ENCODE measurements at places on chromosomes 7 and 10. TPM values are rescaled to one million over a fixed set of nuclear protein-coding genes. Genes with fewer than 3 reads are reported as not detected.
A peak's percentile ranks its signal among the peaks of the same experiment; 100 is the strongest.

GRCh38 chr10:47209466-47209865 lies 90.5 kb upstream of the GDF10 start:
- H3K4me1 ChIP-seq: peaks cover 14% of the 10 kb centered on the region
- DNase-seq: no peak
- no peaks in the 10 kb centered on the region for H3K36me3 ChIP-seq
- no peak overlapping the region for H3K27ac ChIP-seq
- H3K4me3 ChIP-seq: no peak overlapping the region

GRCh38 chr7:99190359-99191009 lies 17.4 kb downstream of the KPNA7 start:
- H3K4me1 ChIP-seq: peaks cover 4% of the 10 kb centered on the region
- H3K27me3 ChIP-seq: peaks cover 3% of the 10 kb centered on the region
- H3K4me3 ChIP-seq: no peak overlapping the region
- no peak for DNase-seq

DNA sequence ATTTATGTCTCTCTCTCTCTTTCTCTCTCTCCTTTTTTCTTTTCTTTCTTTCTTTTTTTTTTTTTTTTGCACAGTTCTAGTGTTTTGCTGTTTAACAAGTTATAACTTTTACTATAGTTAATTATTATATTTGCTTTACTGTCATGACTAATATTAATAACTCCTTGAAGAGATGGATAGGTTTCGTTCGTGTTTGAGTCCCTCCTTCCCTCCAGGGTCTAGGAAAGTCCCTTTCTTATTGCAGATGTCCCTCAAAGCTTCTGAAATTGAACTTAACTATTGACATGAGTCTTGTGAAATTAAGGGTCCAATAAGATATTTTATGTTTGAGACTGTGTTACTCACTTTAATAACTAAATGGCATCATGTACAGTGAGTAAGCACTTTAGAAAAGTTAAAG lies 131.4 kb downstream of the PLXDC2 start:
- H3K4me1 ChIP-seq: peaks cover 64% of the 10 kb centered on the region
- H3K36me3 ChIP-seq: no peaks in the 10 kb centered on the region
- H3K4me3 ChIP-seq: no peak overlapping the region
- no peaks in the 10 kb centered on the region for H3K27me3 ChIP-seq
- DNase-seq: no peak
- peak overlapping the region; percentile 83 for H3K27ac ChIP-seq

DNA sequence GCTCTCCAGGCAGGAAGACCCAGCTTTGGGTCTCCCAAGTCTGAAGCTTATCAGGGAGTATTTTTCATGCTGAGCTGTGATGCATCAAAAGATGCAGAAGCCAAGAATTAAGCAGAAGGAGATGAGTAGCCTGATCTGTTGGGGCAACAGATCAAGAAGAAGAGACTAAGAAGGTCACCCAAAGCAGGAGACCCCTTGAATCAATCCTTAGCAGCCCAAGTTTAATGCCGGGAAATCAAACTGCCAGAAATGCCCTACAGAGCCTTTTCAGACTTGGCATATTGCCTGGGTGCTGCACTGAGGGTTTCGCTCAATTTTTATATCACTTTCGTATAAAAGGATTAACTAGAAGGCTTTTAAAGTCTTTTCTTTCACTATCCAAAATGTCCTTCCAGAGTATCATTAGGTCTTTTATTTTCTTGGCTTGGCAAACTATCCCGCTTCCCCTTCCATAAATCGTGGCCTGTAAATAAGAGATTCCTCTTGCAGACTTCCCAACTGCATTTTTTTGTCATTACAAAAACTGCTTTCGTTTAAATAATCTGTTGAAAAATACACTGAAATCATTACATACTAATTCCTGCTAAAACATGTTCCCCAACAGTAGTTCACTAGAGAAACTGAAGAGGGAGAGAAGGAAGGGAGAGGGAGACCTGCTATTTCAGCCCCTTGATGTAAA lies 49.0 kb upstream of the STK17A start:
- H3K27me3 ChIP-seq: peaks cover 3% of the 10 kb centered on the region
- no peak overlapping the region for H3K4me3 ChIP-seq
- peaks cover 56% of the 10 kb centered on the region for H3K4me1 ChIP-seq
- peak overlapping the region; percentile 96 for H3K27ac ChIP-seq

GRCh38 chr7:30751696-30752273 lies at the start of gene INMT:
TSS of gene INMT (plus strand) at chr7:30752135. CDS start at chr7:30752151, 16 bp downstream.
- H3K36me3 ChIP-seq: peaks cover 7% of the 10 kb centered on the region
- no peak for DNase-seq
- peaks cover 63% of the 10 kb centered on the region for H3K4me1 ChIP-seq

GRCh38 chr7:123580406-123581161 lies 21.0 kb upstream of the ASB15 start:
- H3K4me1 ChIP-seq: peaks cover 3% of the 10 kb centered on the region
- no peaks in the 10 kb centered on the region for H3K36me3 ChIP-seq
- no peak for DNase-seq
- peaks cover 21% of the 10 kb centered on the region for H3K27me3 ChIP-seq

- no peaks in the 10 kb centered on the region for H3K36me3 ChIP-seq
- H3K27ac ChIP-seq: no peak overlapping the region
- no peaks in the 10 kb centered on the region for H3K27me3 ChIP-seq
- no peak overlapping the region for H3K4me3 ChIP-seq
- peaks cover 7% of the 10 kb centered on the region for H3K4me1 ChIP-seq
Measured at GRCh38 chr10:47077941-47078340, 166.7 kb downstream of the PTPN20 start.

DNA sequence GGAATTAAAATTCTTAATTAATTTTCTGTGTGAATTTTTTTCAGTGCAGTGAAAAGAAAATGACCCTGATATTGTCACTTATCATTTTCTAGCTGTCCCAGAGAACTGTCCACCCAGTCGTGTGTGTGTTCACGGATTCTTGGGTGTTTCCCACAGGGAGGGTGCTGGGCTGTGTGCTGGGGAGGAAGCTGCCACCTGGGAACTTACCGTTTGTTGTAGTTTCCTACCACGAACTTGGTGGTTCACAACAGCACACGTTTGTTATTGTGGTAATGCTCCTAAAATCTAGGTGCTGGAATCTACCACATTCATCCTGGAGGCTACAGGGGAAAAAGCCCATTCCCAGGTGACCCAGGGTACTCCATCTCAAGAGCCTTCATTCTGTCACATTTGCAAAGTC lies 276.1 kb downstream of the GLRX3 start:
- H3K27ac ChIP-seq: no peak overlapping the region
- no peak overlapping the region for H3K4me3 ChIP-seq
- H3K4me1 ChIP-seq: no peaks in the 10 kb centered on the region
- H3K27me3 ChIP-seq: no peaks in the 10 kb centered on the region

DNA sequence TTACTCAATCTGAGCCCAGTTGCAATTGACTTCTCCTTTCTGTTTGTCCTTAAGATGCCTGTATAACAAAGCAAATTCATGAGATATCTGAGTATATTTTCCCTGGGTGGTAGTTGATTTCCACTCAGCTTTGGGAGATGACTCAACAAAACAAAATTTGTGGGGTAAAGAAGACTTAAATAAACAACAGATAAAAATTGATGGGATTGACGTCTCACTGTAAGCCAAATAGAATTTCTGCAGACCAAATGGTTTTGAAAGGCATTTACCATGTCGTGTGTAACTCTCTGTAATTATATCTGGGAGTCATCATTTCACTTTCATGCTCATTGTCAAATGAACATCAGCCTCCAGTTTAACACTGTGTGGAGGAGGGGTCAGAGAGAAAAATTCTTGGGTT lies 255.4 kb upstream of the MYO3A start:
- H3K27ac ChIP-seq: no peak overlapping the region
- H3K4me3 ChIP-seq: no peak overlapping the region
- no peaks in the 10 kb centered on the region for H3K4me1 ChIP-seq
- no peak for DNase-seq
- H3K36me3 ChIP-seq: no peaks in the 10 kb centered on the region

DNA sequence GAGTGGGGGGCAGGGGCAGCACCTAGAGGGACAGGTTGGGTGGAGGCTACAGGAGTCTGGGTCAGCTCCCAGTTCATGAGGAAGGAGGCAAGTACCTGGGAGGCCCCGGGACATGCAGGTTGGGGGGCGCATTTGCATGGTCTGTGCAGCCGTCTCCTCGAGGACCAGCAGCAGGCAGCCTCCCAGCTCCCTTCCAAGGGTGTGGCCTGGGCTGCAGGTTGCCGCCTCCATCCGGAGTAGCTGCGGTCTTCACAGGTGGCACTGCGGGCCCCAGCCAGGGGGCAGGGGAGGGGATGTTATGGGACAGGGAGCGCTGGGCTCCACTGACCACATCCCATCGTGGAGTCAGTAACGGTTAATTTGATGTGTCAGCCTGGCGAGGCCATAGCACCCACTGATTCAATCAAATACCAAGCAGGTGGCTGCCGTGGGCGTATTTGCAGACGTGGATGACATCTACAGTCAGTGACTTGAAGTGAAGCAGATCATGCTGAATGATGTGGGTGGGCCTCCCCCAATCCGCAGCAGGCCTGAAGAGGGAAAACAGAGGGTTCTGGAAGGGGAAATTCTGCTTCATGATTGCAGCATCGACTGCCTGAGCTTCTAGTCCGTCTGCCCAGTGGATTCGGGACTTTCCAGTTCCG lies 81.6 kb downstream of the PRKAG2 start:
- H3K27ac ChIP-seq: no peak overlapping the region
- H3K36me3 ChIP-seq: no peaks in the 10 kb centered on the region
- H3K4me1 ChIP-seq: no peaks in the 10 kb centered on the region
- DNase-seq: peak; percentile 69
- no peak overlapping the region for H3K4me3 ChIP-seq
- H3K27me3 ChIP-seq: peaks cover 1% of the 10 kb centered on the region

DNA sequence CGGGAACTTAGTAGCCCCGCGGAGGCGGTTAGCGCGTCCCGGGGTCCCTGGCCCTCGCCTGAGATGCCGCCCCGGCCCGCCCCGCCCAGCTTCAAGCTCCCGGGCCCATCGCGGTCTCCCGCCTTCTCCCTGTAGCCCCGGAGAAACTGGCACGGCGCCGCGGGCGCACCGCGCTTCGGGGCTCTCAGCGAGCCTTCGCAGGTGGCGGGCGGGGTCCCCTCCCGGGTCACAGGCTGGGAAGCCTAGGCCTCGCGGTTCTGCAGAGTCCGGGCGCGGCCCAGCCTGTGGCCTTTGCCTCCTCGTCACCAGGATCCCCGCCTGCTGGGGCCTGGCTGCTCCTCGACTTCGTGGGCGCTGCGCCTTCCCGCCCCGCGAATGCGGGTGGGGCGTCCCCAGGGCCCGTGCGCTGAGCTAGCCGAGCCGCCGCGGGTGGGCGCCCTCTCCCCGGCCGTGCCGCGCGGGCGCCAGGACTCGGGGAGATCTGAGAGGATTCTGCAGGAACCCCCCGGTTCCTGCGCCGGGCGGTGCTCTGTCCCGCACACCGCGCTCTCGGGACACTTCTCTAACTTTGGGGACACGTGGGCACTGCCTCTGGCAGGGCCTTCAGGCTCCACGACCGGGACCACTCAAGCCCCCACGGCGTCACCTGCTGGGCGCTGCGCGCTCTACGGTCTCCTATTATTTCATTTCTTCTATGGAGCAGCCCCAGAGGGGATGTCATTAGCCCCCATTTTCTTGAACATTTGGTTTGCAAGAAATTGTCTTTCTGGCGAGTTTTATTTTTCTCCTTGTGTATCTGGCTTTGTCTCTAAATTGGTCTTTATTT lies 682 bp upstream of the RGS10 start:
- H3K27me3 ChIP-seq: peaks cover 7% of the 10 kb centered on the region
- DNase-seq: no peak
- H3K36me3 ChIP-seq: no peaks in the 10 kb centered on the region
- H3K4me1 ChIP-seq: peaks cover 33% of the 10 kb centered on the region
- H3K27ac ChIP-seq: peak overlapping the region; percentile 78
- peak overlapping the region; percentile 77 for H3K4me3 ChIP-seq

- H3K4me3 ChIP-seq: no peak overlapping the region
- H3K4me1 ChIP-seq: no peaks in the 10 kb centered on the region
- no peaks in the 10 kb centered on the region for H3K36me3 ChIP-seq
- no peak for DNase-seq
Measured at GRCh38 chr10:65017523-65017922, 1496.3 kb downstream of the REEP3 start.

DNA sequence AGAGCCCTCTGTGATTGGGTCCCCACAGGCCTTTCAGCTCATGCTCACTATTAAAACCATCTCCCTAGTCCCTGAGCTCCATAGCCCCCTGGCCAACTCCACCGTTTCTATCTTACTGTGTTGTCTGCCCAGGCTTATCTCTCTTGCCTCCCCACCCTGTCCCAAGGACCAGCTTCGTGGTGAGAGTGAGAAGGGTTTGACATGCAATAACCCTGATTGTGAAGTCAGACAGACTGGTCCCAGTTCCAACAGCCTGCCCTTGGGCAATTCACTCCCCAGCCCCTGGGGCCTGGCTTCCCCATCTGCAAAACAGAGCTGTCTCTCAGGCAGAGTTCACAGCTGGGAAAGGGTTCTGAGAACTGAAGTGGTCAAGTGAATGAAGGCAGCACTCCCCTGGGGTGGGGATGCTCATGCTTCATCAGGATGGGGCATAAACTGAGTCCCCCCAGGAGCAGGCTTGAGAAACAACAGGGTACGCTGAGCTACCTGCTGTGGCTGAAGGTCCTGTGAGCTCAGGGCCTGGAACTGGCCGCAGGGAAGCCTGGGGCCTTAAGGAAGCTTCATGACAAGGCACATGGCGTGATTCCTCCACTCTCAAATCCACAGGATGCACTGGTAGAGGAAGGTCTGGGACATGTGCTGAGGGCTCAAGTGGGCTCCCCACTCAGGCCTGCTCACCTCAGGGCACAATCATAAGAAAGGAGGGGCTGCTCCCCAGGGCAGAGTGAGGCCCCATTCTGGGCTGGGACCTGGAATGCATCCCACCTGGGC lies 1.8 kb upstream of the PPIF start:
- no peak overlapping the region for H3K27ac ChIP-seq
- H3K4me3 ChIP-seq: no peak overlapping the region
- H3K27me3 ChIP-seq: no peaks in the 10 kb centered on the region
- peaks cover 7% of the 10 kb centered on the region for H3K36me3 ChIP-seq

GRCh38 chr7:101743995-101744360 lies 73.4 kb upstream of the CUX1 start:
- no peak for DNase-seq
- H3K4me3 ChIP-seq: peak overlapping the region; percentile 83
- peaks cover 21% of the 10 kb centered on the region for H3K4me1 ChIP-seq
- H3K27me3 ChIP-seq: peaks cover 1% of the 10 kb centered on the region
- no peaks in the 10 kb centered on the region for H3K36me3 ChIP-seq

GRCh38 chr10:125828311-125828710 lies 5.0 kb downstream of the BCCIP start:
- peaks cover 22% of the 10 kb centered on the region for H3K36me3 ChIP-seq
- H3K27me3 ChIP-seq: no peaks in the 10 kb centered on the region
- DNase-seq: no peak

GRCh38 chr7:122949186-122949585 lies 46.3 kb downstream of the TAS2R16 start:
- no peak for DNase-seq
- peaks cover 8% of the 10 kb centered on the region for H3K27me3 ChIP-seq

- peaks cover 12% of the 10 kb centered on the region for H3K27me3 ChIP-seq
- no peak overlapping the region for H3K27ac ChIP-seq
- no peak for DNase-seq
- peaks cover 21% of the 10 kb centered on the region for H3K4me1 ChIP-seq
- no peak overlapping the region for H3K4me3 ChIP-seq
- H3K36me3 ChIP-seq: no peaks in the 10 kb centered on the region
Measured at GRCh38 chr7:26700893-26701292, 163.5 kb downstream of the SKAP2 start.

The IKZF5 gene
- total RNA-seq: 9.6 TPM

The LRIT1 gene
- total RNA-seq: not detected

The ETV1 gene
- total RNA-seq: 4.5 TPM

The TMEM229A gene
- total RNA-seq: not detected

The HMX2 gene
- total RNA-seq: not detected

The PHYHIPL gene
- total RNA-seq: 0.70 TPM

The ZNF786 gene
- 7.2 TPM for total RNA-seq

The SFMBT2 gene
- 1.8 TPM for total RNA-seq

The C10orf67 gene
- total RNA-seq: not detected

The SPDYE8 gene
- total RNA-seq: not detected

The SLC16A9 gene
- total RNA-seq: 1.00 TPM

The GRM3 gene
- total RNA-seq: not detected

The NKX1-2 gene
- not detected for total RNA-seq

The CUBN gene
- total RNA-seq: 0.89 TPM

The ZNF117 gene
- total RNA-seq: 4.7 TPM
